NAMALWA (cell line): ENCODE measurements at places on chromosomes 3 and 15.

GRCh38 chr3:100899440-100900091 lies 93.7 kb downstream of the ABI3BP start:
- no peak for DNase-seq

- DNase-seq = no peak
Observed at GRCh38 chr3:170189398-170190256, 8.1 kb upstream of the PHC3 start.

- DNase-seq = peak; percentile 82
Observed at GRCh38 chr15:46312133-46312740, 677.4 kb downstream of the SQOR start.

DNA sequence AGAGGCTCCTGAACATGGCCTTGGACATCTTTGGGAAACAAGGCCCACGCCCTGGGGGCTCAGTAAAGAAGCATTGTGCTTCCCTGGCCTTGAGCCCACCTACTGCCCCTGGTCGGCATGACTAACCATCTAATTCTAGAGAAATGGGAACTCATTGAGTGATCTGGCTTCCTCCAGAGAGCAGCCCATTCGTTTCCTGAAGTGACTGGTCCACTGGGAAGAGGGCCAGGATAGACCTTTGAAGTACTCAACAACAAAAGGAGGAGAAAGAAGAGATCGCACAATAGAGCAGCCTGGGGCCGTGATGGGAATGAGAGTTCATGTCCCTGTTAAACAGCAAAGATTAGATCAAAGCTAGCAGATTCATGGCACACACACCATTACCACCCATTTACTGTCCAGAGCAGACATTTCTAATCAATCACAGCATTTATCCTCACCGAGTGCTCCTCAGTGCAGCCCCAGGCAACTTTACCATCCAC lies 514.4 kb upstream of the PROK2 start:
- no peak for DNase-seq

GRCh38 chr3:94001827-94002495 lies 22.0 kb downstream of the ARL13B start:
- no peak for DNase-seq

- DNase-seq = no peak
Observed at GRCh38 chr3:9253327-9253726, 3.9 kb upstream of the SRGAP3 start.

GRCh38 chr3:147388700-147389580 lies 17.4 kb downstream of the ZIC4 start:
- DNase-seq = no peak

GRCh38 chr3:98906230-98906629 lies 4.7 kb upstream of the DCBLD2 start:
- DNase-seq = no peak

GRCh38 chr3:14266361-14266760 lies 87.7 kb downstream of the LSM3 start:
- DNase-seq = no peak

DNA sequence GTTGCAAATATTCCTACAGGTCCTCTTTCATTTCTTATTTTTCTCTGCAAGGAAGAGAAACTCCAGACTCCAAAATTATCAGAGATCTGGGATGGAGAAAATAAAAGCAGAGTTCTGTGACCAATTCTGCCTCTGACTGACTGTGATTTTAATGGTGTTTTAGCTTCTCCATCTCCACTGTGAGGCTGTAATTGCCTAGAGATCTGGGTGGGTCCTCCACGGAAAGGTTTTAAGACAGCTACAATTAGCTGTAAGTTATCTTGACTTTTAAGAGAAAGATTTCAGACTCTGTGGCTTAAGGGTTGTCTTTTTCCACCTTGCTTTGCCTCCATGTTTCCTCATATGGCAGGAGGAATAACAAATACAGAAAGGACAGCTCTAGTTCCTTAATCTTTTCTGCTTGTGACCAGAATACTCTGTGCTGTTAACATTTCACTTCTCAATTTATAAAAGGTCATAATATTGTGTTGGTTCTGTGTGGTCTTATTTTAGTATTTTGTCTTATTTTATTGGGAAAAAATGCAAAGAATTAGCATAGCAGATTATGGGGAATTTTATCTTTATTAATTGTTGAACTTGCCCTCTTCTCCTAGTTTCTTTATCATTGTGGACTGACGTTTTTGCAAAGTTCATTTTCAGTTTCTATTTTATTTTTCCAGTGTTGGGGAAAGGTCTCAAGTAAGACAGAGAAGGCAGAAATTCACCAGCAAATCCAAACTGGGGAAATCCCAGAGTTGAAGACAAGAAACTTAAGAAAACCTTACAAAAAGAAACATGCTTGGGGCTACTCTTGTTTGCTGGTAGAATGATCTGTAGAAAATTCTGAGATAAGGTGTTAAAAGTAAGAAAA lies 157.9 kb downstream of the RAP2B start:
- no peak for DNase-seq

DNA sequence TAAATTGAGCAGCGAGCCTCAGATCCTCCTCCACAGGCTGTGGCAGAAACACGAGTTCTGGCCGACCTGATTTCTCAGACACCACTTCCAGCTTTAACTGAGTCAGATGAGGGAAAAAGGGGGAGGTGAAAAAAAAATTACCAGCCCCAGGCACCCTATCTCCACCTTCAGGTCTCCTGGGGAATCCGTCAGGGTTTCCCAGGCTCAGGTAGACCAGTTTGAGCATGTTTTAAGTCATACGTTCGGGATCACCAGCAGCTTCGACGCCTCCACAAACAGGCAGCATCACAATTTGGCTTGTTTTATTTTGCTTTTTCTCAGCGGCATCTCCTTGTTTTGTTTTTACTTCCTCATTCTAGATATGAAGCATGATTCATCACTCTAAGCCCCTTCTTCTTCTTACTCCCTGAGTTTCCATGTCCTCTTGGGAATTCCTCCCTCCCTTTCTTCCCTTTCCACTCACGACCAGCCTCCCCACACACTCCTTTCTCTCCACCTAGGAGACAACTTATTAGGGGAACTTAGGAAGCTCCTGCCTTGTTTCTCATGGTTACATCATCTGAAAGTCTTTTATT lies 190.1 kb downstream of the ZNF621 start:
- DNase-seq = peak; percentile 22

GRCh38 chr3:57062101-57062631 lies 1.7 kb downstream of the SPATA12 start:
- DNase-seq = no peak

DNA sequence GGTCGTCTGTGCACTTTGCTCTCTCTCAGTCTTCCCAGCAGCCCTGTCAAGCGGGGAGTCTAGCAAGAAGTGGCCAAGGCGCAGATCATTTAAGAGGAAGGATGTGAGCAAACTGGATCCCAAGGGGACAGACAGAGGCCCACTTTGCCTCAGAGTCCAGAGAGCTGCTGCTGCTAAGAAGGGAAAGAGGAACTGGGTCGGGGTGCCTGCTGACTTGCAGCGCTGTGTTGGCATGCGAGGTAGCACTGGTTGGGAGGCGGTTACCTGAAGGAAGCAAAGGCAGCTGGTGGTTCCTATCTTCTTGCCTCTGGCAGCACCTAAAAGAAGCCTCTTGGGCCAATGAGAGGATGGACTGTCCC lies 28.1 kb downstream of the SMAD3 start:
- DNase-seq = peak; percentile 85

DNA sequence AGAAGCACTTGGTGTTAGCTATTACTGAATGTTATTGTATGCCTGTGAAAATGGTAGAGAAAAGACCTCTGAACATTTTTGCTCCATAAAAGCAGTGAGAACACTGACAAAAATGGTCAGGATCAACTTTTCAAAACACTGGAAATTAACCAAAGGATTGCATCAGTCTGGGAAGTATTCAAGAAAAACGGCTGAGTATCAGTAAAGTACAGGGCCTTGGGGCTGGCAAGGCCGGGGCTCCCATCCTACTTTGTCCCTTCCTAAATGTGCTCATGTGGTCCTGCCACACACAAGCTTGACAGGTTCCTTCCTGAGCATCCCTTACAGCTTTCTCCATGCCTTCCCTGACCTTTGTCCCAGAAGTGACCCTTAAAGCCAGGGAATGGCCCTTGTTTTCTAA lies 84.0 kb downstream of the CFAP20DC start:
- DNase-seq = no peak

DNA sequence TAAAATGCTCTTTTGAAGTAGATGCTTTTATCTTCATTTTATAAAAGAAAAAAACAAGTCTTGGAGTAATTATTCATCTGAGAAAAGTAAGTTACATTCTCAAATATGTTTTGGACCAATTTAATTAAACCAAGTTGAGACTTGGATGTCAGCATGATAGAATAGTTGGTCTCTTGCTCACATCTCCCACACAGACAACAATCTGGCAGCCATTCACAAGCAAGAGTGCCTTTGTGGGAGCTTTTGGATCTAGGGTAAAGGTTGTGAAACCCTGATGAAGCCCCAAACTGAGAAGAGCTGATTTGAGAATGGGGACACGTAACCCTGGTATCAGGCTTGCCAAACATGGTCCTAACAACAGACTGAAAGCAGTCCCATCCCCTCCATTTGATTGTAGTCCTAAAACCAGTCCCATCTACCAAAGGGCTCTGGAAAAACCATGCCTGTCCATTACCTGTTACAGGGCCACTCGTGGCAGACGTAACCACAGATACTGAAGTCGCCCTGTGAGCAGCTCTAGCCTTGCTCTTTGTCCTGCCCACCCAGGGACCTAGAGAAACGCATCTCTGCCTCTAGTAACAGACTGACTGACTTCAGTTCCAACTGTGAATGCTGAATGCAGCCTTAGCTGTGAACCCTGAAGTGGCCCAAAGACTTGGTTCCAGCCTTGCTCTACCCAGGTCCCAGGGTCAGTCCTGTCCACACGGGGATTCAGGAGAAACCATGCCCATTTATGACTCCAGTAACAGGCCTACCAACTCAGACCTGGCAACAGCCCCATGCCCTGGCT lies 145.5 kb upstream of the SYNPR start:
- DNase-seq = no peak

DNA sequence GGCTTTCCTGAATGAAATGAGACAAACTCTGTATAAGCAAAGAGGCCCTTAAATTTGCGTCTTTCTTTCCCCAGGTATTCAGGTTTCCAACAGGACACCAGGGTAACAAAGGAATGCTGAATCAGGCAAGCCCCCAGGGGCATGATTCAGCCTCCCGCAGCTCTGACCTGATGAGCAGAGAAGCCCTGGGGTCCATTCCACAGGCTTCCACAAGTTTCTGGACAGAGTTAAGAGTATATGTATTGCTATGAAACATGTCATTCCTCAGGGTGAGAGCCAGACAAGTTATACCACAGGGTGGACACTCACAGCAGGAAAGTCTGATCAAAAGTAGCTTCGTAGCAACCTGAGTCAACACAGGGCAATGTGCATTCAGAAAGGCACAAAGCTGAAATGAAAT lies 68.1 kb upstream of the CTNNB1 start:
- no peak for DNase-seq

DNA sequence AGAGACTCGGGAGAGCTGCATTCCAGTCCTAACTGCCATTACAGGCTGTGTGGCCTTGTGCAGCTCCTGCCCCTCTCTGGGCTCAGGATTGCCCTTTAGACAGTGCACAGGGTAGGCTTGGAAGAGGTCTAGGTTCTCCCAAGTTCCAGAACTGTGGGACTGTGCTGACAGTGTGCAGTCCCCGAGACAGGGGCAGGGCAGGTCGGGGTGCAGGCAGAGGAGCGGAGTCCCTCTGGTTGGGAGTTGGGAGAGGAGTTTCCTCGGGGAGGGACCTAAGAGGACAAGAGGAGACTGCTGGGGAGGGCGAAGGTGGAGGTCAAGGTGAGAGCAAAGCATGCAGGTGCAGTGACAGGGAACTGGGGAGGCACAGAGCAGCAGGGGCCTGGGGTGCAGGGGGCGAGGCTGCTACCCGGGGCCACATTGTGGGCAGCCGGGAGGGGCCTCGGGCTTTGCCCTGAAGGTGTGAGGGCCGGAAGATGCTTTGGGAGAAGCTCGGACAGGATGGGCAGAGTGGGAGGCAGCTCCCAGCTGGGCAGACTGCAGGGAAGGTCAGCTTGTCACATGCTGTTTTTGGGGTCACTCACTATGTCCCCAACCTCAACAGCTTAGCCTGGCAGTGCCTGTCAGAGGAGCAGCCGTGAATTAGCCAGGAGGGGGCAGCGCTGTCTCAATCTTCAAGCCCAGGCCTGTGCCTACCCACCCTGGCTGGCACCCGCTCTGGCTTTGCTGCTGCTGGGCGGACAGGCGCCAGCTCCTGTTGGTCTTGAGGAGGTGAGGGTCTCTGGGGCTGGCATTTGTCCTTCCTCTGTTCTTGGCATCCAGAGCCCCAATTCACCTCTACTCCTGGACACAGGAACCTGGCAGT lies 15.4 kb upstream of the CSPG4 start:
- peak; percentile 69 for DNase-seq

- DNase-seq = no peak
Observed at GRCh38 chr3:24048843-24049242, 103.8 kb downstream of the NR1D2 start.

- DNase-seq = no peak
Observed at GRCh38 chr3:141391298-141391990, 23.1 kb downstream of the ZBTB38 start.

GRCh38 chr3:150850191-150850590 lies 55.0 kb downstream of the MINDY4B start:
- no peak for DNase-seq
